NCI-H510A (cell line): ENCODE measurements at places on chromosomes 4 and X.

DNA sequence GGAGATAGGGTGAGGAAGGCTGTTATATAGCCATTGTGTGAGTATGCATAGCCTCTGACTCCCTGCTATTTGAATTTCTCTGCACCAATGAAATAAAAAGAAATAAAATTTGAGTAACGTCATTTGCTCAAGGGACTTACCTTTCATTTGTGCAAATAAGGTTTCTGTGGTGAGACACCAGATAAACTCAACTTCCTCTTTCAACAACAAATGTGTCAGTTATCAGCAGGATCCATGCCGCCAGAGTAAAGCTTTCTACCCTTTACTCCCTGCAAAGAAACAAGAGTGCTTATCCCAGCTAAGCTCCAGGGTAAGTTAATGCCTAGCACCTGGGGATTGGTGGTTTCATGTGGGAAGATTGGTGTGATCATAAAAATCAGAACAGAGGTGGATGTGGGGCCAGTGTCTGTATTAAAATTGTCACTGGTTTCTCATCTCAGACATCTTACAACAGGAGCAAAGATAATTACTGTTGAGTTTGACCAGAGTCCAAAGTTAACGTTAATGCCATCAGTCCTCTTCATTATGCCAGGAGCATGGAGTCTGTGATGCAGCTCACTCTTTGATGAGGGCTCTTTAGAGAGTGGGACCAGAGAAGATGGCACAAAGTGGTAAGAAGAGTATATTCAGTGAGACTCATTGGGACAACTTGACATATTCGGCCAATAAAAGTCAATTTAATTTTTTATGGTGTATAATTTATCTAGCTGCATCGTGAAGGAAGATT is at the start of gene P2RY10:
Gene P2RY10 (plus strand): TSS at position 206 of the 727 bp plus-strand sequence. CDS start 15,130 bp downstream, outside the sequence.
- DNase-seq = no peak

DNA sequence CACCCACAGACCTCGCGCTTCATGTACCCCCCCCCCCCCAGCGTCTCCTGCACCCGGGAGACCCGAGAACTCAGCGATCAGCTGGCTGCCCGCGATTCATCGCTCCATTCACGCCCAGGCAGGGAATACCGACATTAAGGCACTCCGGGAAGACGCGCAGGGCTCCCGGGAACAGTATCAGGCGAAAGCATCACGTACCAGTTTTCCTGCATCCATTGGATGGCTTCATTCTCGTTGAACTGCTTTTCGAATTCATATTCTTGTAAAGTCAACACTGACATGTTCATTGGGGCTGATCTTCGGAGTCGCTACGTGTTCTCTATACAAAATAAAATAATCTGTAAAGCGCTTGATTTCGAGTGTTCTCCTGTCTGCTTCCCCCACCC is 373 bp downstream of the ELOVL6 start:
- DNase-seq = peak; percentile 3

- no peak for DNase-seq
Measured at GRCh38 chrX:17082831-17083230, 136.4 kb downstream of the REPS2 start.

DNA sequence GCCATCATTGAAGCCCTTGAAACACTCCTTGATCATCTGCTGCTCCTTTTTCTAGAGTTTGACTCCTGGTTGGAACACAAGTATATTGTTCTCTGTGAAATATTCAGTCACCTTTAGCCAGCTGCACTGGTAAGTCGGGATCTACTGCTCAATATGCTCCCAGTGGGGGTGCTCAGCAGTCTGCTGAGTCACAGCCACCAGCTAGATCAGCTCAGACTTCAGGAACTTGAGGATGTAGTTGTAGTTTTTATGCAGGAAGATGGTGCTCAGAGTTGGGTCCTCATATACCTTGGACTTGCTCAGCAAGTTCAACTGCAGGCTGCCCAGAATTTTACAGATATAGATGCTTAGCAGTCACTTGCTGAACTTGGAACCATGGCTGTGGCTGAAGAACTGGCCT is 202.5 kb upstream of the RPL34 start:
- DNase-seq = no peak

DNA sequence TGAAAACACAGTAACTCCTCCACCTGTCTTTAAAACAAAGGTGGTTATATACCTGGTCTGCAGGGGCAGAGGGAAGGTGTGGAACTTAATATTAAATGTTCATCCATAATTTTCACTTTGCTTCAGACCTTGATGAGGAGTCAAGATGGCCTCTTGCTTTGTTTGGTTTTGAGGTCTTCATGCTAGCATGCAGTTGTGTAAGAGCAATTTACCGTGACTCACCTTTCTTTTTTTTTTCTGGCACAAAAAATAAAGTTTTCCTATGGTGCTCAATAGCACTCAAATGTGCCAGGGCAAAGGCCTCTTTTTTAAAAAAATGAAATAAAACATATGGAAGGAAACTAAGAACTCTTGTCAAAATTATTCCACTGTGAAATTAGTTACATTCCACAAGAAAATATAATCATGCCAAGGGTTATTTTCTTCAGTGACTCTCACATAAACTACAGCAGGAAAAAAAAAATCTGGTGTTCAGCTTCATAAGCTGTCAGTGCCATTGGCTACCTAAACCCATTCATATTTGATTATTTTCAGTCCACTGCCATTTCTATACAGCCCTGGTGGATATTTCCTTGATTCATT is 128.2 kb downstream of the SLC7A11 start:
- DNase-seq = no peak

- DNase-seq = no peak
Measured at GRCh38 chrX:96435378-96436035, 249.1 kb upstream of the DIAPH2 start.

DNA sequence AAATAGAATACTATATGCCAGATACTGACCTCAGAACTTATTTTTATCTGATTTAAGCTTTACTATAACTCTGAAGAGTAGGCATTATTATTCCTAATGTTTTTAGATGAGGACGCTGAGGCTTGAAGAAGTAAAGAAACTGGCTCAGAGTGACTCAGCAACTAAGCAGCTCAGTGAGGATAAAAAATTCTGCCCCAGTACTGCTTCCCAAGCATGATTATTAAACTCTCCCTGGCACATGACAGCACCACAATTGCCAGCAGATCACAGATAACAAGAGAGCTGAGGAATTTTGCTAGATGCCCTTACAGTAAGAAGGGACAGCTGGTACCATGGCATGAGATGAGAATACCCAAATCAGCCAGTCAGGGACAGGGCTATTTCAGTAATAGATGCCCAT is 219.4 kb downstream of the NKX6-1 start:
- no peak for DNase-seq

GRCh38 chrX:153627675-153628111 is 19.3 kb upstream of the DUSP9 start:
- DNase-seq = no peak

GRCh38 chrX:110965409-110966090 is 130.4 kb upstream of the PAK3 start:
- no peak for DNase-seq

DNA sequence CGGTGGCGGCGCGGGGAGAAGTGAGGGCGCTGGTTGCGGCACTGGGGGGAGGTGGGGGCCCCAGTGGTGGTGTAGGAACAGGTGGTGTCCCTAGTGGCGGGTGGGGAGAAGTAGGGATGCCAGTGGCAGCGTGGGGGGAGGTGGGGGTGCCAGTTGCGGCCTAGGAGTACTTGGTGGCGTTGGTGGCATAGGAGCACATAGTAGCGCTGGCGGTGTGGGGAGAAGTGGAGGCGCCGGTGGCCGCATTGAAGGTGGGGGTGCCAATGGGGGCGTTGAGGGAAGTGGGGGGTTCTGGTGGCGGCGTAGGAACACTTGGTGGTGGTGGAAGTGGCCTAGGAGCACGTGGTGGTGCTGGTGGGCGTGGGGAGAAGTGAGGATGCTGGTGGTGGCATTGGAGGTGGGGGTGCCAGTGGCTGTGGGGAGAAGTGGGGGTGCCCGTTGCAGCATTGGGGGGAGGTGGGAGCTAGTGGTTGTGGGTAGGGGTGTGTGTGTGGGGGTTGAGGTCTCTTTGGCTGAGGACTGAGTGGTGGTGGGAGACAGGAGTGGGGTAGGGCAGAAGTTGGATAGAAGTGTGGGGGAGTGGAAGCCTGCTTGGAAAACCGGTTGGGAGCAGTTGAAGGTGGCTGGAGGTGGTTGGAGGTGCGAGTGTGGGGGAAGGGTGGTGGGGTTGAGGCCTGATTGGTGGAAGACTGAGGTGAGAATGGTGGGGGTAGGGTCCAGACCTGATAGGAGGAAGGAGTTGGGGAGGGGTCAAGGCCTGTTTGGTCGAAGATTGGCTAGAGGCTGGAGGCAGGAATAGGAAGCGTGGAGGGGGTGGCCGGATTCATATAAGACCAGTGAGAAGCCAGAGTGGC is 1.1 kb downstream of the GCNA start:
- DNase-seq = no peak

- no peak for DNase-seq
Measured at GRCh38 chr4:6316461-6317003, 46.9 kb downstream of the WFS1 start.

DNA sequence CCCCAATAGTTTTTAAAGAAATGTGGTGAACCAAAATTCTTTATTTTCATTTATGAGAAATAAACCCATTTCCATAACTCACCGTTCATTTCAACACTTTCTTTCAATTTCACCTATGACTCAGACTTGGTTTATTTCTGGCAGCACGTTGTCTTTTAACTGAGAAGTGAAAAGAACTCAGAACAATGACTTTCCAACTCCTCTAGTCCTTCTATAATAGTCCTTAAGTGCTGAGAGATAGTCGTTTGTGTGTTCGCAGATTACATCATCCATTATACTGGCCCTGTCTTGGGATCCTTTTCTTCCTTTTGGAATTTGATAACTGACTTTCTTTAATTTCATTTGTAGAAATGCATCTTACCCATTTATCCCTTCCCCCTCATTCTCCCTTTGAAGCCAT is 113.6 kb downstream of the GLUD2 start:
- no peak for DNase-seq

GRCh38 chr4:45064741-45065140 is 338.4 kb upstream of the GNPDA2 start:
- DNase-seq = no peak

GRCh38 chrX:151796576-151796975 is 62.0 kb downstream of the CNGA2 start:
- DNase-seq = no peak

GRCh38 chr4:14620567-14621141 is 381.6 kb upstream of the CPEB2 start:
- no peak for DNase-seq

DNA sequence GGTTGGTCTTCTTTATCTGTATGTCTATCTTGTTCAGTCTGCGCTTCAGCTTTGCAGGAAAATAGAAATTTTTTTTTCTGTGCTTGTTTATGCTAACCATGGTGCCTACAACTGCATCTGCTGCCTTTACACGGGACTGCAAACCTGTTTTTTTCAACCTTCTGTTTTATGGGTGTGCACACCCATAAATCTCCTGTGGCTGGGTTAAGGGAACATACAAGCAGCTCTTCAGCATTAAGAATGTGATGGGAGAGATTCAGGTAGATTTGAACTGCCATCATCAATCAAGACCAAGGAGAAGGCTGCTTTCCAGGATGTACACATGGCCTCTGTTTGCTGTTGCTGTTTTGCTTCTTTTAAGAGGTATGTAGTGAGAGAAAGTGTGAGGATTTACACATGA is 502.9 kb downstream of the ANKRD50 start:
- no peak for DNase-seq

GRCh38 chr4:6472387-6473263 is at the start of gene PPP2R2C:
PPP2R2C (minus strand) TSS chr4:6472614; CDS start chr4:6472229, 385 bp downstream.
- DNase-seq = no peak

DNA sequence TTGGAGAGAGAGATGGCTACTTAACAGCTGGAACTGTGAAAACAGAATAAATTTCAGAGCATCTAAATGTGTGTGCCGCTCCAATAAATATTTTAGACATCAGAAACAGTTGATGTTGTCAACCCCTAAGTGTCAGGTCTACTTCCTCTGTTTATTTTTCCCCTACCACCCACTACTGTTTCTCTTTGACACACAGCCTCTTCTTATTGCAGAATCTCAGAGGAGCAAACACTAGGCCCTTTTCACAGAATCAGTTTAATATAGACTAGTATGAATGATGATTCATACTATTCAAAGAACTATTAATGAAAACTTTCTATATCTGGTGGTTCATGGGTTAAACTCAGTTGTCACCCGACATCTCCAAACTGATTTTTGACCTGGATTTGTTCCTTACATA is 33.9 kb downstream of the NAA11 start:
- no peak for DNase-seq

DNA sequence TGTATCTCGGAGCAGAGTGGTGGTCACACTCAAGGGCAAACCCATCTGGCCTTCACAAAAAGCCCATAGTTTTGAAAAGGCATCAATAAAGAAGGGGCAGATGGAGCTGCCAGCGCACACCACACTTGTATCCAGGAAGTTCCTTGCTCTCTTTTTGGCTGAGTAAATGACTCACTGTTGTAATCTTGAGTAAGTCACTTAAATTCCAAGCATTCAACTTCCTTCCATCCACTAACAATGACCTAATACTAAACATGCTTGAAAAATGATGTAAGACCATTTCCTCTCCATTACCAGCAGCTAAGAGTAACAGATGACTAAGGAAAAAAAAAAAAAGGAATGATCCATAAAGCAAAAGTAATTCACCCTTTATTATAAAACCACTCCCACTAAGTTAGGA is 32.4 kb upstream of the MYOZ2 start:
- no peak for DNase-seq

DNA sequence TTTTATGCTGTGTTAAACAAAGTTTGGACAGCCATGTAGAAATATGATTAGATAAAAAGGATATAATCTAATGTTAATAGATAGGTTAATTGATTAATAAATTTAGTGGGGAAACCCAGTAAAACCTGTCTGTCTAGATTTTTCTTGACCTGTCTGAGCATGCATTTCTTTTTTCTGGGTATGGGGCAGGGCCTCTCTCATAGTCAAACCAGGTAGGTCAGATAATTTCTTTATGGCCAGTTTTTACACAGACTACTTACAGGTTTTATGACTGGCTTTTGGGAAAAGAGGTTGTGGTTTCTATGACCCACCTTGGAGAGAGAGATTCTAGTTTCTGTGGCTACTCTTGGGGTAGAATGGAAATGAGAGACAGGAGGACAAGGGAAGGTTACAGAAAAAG is 135.6 kb upstream of the EPHA5 start:
- no peak for DNase-seq

DNA sequence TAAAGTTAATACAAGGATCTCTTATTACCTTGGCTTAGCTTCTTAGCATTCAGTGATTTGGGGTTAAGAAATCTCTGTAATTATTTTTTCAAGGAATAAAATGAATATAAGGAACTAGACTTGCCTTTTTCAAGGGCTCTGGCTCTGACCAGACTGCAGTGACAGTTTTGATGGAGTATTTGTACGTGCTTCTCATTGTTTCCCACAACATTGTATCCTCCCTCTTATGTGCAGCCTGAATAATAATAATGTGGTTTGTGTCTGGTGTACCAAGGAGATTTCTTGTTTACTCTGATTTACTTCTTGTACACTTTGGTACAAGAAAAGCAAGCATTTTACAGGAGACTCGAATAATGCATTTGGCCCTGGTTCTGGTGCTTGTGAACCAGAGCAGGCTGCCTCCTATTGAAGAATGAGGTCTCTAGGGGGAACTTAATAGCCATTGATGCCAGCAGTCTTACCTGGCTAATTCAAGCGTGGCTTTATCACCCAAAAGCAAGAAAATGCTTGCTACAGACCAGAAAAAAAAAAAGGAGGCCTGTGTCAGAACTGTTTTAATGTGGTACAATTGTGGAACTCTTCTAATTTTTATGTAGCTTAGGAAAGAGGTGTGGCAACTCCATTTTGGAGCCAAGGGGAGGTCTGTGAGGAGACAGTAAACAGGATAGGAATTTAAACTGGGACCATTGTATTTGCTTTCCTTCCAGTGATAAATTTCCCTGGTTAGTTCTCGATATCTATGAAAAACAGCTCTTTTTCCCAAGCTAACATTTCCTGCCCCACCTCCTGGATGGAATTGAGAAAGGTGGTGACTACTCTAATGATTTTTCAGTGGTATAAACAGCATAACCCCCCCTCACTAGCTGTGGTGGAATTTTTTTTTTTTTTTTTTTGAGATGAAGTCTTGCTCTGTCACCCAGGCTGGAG is 5.6 kb downstream of the OTC start:
- DNase-seq = no peak
